ENCODE measurements at places on chromosomes 12 and 14.
A peak's percentile ranks its signal among the peaks of the same experiment; 100 is the strongest.

DNA sequence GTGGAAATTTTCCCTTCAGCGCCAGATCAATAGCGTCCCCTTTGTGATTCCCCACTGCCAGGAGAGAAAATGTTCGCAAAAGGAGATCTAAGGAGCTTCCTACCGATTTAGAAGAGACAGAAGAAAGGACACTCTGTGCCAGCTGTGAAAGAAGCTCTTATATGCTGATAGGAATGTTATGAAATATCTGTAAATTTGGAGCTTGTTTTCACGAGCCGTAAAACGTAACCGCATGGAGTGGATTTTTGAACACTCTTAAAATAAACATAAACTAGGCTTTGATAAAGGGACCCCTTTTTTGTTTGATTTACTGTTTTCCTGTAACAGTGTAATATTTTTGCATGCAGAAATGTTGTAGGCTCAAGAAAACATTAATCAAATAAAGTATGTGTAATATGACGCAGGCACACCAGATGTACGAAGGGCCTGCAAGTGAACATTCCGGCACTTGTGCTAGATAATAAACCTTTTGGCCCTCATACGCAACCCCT, 346.8 kb downstream of the ETNK1 start:
- no peak for DNase-seq

- DNase-seq = no peak
Measured at GRCh38 chr12:86719381-86719780, 463.2 kb upstream of the MGAT4C start.

DNA sequence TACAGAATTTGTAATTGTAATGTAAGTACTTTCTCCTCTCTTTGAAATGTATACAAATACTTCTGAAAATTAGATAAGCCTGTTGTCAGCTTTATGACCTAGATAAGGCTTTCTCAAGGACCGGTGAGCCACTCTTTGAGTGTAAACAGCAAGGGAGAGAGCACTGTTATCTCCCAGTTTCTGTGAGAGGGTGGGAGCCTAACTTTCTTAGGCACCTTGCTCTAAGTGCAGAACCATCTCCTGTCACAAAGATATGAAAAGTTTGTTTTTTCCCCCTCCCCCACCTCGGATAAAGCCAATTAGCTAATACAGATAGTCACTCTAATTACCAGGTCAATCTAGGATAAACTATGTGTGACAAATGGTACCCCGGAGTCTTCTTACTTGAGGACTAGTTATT, 35.8 kb downstream of the CAPS2 start:
- DNase-seq = no peak

- DNase-seq = no peak
Measured at GRCh38 chr12:130088504-130088903, 73.8 kb upstream of the FZD10 start.

- DNase-seq = no peak
Measured at GRCh38 chr14:60639674-60640073, 9.6 kb downstream of the SIX1 start.

GRCh38 chr14:99382781-99383471, 97.7 kb downstream of the SETD3 start:
- no peak for DNase-seq

DNA sequence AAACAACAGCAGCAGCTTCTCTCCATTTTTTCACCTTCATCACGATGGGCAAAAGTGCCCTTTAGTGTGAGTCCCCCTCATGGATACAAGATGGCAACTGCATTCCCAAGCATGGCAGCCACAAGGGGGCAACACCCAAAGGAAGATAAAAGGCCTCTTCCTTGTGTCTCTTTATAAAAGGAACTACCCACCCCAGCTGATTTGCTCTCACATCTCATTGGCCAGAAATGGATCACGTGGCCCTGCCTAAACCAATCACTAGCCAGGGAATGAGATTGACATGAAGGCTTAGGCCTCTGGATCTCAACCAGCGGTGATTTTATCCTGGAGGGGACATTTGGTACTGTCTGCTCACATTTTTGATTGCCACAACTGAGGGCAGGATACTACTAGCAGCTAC, 21.9 kb upstream of the IFT81 start:
- no peak for DNase-seq

DNA sequence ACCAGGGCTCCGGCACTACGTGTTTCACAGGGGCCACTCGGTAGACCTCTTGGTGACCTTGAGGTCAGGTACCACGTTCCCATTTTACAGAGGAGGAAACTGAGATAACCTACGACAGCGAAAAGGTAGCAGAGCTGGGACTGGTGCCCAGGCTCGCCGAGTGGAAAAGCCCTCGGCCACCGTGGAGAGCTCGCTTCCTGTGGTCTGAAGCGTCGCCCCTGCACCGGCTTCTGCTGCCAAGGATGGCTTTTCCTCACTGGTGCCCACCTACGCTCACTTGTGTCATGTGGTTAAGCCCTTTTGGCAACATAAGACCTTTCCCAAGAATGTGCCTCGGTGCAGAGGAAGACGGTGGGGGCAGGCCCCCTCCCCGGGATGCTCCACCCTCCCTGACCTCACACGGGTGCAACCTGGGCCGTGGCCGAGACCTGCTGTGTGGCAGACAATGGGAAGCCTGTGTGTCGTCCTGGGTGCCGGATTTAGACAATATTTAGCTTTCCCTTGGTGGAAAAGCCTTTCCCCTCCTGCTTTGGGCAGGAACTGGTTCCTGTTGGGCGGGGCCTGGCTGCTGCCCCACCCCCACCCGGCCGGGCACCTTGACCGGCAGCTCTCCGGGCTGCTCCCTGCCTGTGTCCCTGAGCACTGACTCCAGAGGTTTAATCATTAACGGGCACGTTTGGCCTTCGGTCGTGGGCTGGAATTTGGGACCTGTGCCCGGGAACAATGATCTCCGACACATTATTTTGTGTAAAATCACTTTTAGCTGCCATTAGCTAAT, 32.4 kb upstream of the PPP1R13B start:
- DNase-seq = peak; percentile 8

DNA sequence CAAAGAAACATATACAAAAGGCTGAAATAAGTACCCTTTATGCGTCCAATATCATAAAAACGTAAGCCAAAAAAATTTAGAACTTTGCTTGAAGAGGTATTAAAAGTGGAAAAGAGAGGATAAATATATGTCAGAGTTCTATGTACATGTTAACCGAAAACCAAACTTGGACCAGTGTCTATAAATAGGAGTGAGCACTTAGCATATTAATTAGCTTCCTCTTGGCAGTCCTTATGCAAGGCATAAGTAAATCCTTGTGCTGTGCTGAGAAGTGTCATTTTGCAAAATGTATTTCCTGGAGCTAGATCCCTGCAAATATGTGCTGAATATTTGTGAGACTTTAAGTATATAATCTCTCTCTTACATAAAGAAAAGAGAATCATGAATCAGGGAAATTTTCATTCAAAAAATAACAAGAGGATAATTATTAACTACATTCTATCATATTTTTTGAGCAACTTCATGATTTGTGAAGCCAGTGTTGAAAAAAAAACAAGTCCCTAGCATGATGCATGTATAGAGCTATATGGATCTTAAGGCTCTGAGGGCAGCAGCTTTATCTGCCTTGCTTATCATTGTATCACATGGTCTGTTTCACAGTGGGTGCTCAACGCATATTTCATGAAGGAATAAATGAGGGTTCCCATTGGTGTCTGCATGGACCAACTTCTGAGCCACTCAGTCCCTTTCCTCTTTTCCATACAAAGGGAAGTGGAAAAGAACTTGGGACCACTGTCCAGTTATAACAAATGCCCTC, 326.1 kb downstream of the PDZRN4 start:
- DNase-seq = peak; percentile 30

DNA sequence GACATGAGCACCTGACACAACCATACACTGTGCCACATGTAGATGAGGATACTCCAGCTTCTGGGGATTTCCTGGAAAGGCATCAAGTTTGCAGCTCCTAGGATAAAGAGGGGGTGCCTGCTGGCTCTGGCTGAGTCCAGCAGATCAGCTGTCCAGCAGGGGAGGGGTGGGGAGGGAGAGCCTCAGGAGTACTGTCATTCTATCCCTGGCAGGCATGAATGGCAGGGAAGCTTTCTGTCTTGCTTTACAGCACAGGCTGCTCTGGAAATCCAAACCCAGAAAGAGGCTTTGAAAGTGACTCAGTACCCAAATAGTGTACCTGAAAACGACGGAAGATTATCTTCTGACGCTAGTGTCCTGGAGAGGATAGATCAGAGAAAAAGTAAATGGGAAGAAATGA, 32.2 kb downstream of the SLC8A3 start:
- DNase-seq = no peak

DNA sequence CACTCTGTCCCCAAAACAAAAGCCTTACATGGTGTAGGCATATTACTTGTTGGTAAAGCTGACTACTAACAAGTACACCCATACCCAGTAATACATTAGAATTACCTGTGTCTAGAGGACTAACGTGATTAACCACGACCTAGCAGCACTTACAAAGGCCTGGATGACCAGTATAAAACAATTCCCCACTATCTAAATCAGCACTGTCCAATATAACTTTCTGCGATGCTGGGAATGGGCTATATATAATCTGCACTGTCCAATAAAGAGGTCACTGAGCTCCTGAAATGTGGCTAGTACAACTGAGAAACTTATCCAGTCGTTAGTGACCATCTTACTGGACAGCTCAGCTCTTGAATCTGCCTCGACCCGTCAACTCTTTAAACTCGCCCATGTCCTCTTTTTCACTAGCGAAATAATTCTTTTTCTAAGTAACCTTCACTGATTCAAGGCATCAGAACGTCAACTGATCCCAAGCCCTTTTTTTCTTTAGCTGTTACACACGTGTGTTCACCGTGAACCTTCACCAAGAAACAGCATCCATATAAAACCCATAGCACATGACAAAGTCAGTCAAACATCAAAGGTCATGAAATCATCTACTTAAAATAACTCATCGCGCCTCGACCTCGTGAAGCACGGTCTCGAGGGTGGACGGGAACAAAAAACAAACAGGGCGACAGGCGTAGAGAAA, 905 bp upstream of the CIPC start:
- no peak for DNase-seq

- no peak for DNase-seq
Measured at GRCh38 chr14:88005978-88006851, 1.3 kb downstream of the GPR65 start.

DNA sequence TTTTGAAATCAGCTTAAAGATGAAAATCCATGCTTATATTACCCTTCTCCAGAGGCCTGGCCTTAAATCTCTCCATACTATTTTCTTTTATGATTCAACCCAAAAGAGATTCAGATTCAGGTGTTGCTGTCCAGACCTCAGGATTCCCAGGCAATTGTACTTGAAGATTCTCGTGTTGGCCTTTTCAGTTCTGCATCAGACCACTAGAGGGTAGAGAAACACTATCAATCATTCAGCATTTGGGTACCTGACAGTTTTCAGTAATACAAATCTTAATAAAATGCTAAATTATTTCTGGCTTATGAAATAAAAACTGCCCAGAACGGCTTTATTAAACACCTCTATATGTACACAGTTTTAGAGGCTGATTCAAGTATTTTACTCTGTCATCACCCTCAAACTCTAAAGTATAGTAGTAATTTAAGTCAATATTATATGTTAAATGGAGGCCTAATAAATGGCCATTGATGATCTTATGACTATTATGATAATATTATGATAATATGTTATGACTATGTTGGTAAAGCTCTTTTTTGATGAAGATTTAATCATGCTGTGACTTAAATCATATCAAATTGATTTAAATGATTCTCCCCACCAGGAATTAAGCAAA, 301.1 kb downstream of the DUSP6 start:
- DNase-seq = peak; percentile 62

DNA sequence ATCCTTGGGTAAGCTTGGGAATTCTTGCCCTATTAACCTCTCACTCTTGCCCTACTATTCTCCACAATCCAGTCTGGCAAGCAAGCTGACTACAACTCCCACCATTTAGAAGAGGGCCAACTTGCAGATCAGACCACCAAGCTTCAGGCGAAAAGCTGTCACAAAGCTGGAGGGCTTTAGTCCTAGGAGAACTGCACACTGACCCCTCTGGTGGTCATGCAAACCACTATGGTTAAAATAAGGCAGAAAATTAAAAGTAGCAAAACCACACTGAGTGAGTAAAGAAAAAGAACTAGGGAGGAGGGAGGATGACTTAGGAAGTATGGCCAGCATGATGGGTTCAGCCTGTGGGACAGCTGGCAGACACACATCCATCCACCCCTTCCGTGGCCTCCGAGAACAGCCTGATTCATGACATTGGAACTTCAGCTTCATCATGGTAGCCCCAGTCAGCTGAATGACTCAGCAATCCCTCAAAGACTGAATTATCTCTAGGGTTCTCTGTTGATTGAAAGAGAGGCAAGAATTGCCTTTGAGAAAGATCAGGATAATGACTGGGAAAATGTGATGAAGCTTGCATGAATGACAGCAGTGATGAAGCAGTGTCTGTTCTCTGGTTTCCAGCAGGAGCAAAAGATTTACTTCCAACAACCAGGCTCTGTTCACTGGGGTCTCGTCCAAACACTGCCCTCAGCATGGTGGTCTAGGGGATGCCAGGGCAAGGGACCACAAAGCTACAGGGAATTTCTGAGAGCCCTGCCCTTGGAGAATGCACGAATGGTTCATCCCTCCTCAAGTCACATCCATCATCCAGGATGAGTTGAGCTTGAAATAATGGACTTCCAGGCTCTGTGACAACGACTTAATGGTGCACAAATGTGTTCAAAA, 24.4 kb downstream of the PITPNM2 start:
- no peak for DNase-seq

- no peak for DNase-seq
Measured at GRCh38 chr12:119788786-119789185, 88.3 kb downstream of the CIT start.

- no peak for DNase-seq
Measured at GRCh38 chr14:68426661-68427549, 366.0 kb downstream of the ZFP36L1 start.

DNA sequence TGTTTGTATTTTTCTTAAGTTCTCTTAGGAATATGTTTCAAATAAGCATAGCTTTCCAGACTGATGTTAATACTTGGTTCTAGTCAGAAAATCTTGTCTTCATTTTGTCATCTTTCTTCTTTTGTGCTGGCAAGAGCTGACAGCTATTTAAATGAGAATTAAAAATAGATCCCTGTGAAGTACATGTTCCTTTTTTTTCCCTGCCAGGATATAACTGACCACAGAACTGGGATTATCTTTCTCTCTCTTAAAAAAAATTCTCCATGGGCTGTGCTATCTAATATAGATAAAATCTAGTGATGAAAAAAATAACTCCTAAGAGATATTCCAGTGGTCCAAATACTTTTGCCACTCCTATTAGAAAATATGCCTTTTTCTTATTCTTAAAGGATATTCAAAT, 163.4 kb downstream of the AKAP6 start:
- no peak for DNase-seq

DNA sequence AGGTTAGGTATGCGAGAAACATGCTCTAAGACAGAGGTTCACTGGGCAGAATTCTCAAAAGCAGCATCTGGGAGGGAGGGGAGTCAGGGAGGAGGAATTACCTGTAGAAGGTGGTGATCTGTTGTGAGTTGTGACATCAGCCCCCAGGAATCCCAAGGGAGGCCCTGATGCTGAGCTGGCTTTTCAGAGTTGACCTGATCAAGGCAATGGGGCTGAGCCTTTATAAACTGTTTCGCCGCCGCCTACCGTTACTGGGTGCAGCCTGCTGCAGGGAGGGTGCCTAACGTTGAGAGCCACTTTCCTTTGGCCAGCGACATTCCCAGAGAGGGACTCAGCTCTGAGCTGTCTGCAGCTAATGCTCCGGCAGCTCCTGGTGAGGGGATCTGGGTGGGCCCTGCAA, 257.9 kb upstream of the TMEM132C start:
- no peak for DNase-seq

- no peak for DNase-seq
Measured at GRCh38 chr14:68584786-68585185, 208.1 kb downstream of the ZFP36L1 start.

GRCh38 chr14:50804181-50804721, 26.7 kb downstream of the NIN start:
- DNase-seq = no peak
